Adipocyte (in vitro differentiated cells): ENCODE measurements at places on chromosomes 6 and 20.

GRCh38 chr6:23511817-23512216 lies 614.2 kb upstream of the NRSN1 start:
- DNase-seq: no peak

DNA sequence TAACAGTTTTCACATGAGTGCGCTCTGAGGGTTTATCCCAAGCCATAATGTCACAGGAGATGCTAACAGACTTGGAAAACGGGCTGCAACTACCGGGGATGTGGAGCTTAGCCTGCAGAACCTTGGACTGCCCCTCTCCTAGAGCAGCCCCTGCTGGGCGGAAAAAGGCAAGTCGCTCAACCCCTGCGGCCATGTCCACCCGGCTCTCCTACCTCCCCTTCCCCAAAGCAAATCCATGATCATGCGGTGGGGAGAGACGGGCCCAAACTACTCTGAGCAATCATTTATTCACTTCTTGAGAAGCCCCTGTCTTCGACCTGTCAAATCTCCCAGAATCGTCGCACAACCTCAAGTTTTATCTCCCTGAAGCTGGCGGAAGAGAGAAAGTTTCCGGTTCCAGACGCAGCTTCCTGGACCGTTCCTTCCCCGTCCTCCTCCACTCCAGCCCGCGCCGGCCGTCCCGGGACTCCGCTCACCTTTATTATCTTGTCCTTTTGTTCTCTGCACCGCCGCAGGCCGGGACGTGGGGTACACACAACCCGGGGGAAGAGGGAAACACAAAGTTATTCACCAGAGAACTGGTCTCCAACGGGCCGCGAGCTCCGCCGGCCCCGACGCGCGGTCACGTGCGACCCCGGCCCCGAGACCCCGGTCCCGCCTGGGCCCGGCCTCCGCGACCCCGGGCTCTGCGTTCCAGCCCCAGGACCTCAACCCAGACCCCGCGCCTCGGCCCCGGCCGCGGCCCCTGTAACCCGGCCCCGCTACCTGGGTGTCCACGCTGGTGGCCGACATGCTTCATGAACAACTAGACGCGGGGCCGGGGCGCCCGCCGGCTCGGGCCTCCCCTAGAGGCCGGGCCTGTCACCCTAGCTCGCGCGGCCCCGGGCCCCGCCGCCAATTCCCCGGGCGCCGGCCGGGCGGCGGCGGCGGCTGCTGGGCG lies 560 bp downstream of the YTHDF1 start:
- peak; percentile 77 for DNase-seq

- DNase-seq: peak; percentile 72
Observed at GRCh38 chr6:21731411-21732031, 138.0 kb downstream of the SOX4 start.

DNA sequence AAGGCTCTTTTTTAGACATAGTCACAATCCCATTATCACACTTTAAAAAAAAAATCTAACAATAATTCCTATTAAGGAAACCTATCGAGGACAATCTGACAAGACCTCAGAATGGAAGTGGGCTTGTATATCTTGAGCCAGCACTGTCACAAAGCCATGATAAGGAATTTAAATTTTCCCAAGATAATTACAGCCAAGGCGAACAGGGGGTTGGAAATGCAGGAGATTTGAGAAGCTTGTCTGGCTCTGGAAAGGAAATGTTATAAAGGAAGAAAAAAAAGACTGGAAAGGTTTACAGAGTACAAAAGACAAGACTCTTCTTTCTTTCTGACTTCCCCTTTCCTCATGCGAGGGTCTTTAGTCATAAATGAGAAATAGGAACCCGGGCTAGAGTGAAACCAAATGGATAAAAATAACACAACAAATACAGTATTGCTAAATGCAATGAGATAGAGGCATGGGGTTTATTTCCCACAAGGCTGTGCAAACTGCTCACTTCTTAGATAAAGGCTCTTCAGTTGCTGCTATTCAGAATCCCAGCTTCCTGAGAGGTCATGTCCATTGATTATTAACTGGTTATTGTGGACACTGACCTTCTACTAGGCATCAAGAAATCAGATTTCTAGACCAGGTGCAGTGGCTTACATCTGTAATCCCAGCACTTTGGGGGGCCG lies 13.4 kb upstream of the GHRH start:
- no peak for DNase-seq

- peak; percentile 12 for DNase-seq
Observed at GRCh38 chr6:36067374-36068011, 39.9 kb downstream of the MAPK14 start.

- DNase-seq: peak; percentile 76
Observed at GRCh38 chr6:118705544-118706491, 54.4 kb upstream of the CEP85L start.

- DNase-seq: no peak
Observed at GRCh38 chr6:139446768-139447655, 72.6 kb upstream of the CITED2 start.

GRCh38 chr20:23651117-23651516 lies 13.4 kb upstream of the CST3 start:
- no peak for DNase-seq

DNA sequence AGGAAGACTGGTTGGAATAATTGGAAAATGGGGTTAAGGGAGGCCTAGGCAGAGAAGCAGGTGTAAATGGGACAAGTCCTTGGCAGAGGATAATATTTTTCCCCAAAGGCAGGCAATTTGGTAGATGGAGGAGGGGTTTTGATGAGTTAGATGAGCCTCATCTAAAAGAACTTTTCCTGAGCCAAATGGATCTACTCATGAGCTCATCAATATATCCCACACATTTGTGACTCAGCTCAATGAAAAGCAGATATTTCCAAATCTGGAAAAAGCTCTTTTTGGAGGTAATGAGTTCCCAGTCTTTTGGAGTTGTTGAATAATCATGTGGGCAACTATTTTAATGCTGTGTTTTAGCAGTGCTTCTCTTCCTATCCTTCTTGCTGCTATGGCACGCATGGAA lies 685.5 kb upstream of the CITED2 start:
- DNase-seq: no peak

GRCh38 chr6:56222499-56222898 lies 24.9 kb downstream of the COL21A1 start:
- DNase-seq: peak; percentile 65

- no peak for DNase-seq
Observed at GRCh38 chr6:101832371-101832770, 438.9 kb downstream of the GRIK2 start.

GRCh38 chr20:48238326-48238725 lies 453.0 kb upstream of the SULF2 start:
- DNase-seq: no peak

DNA sequence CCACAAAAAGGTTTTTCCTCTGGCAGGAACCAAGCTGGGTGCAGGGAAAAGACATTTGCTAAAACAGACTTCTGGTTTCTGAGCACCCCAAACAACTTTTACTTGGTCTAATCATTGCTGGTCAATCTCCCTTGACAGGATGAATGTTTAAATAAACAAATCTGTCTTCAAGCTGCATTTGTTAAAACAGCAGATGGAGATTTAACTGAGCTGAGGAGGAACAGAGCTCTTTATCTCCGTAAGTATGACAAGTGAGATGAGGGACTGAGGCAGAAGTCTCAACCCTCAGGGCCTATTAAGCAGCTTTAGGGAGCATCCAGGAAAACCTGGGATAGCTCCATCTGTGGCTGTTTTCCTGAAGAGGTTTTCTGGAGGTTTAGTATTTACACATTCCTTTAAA lies 40.6 kb downstream of the NINL start:
- DNase-seq: no peak

DNA sequence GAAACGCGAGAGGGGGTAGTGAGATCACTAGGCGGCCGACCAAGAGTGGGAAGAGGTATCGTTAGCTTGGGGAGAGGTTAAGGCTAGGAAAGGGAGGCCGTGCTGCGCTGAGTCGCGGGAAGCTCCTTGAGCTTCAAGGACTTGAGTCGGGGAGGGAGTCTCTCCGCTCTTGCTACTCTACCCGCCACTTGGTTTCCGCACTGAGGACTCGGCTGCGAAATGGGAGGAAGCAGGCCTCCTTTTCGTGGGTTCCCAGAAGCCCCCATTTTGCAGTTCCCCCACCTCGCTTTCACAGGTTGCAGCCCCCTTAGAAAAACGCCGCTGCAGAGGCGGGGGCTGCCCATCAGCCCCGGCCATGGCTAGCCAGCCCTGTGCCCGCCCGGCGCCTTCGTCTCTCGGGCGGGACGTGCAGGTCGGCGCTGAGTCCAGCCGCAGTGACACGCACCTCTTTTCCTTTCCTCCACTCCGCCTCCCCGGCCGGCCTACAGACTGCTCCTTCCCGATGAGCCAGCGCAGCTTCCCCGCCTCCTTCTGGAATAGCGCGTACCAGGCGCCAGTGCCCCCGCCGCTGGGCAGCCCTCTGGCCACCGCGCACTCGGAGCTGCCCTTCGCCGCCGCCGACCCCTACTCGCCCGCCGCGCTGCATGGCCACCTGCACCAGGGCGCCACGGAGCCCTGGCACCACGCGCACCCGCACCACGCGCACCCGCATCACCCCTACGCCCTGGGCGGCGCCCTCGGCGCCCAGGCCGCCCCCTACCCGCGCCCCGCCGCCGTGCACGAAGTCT lies 4.9 kb downstream of the VGLL2 start:
- peak; percentile 12 for DNase-seq

GRCh38 chr6:113855500-113856374 lies 1.4 kb upstream of the MARCKS start:
- DNase-seq: peak; percentile 70

GRCh38 chr20:60294632-60295031 lies 336.4 kb downstream of the CDH26 start:
- DNase-seq: no peak

DNA sequence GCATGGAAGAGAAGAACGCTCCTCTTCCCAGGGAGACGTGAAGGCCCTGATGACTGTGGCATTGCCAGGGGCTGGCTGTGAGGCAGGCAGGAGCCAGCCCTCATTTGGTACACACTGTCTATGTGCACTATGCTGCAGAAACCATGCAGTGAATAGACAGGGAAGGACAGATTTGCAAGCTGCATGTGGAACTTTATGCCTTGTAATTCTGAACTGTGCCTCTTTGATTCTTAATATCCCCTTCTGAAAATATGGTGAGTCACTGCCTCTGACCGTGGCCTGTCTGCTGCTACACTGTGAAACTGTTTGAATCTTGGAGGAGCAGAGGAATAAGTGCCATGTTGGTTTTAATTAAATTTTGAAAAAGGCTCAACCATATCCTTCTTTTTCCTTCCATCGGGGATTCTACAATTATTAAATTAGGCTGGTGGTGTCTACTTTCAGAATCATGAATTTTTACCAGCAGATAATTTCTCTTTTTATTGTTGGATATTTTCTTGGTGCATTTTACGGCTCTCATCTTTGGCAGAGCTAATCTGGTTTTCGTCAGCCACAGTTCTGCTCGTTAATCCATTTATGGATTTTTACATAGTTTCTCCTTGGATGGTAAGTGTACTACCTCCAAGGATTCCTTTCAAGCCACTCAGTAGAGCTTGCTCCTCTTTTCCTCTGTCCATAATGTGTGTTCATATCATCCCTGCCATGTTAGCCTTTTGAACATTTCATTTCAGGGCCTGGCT lies 301.0 kb upstream of the SLC35B3 start:
- peak; percentile 35 for DNase-seq

GRCh38 chr20:44008806-44009678 lies 94.4 kb downstream of the TOX2 start:
- DNase-seq: no peak

DNA sequence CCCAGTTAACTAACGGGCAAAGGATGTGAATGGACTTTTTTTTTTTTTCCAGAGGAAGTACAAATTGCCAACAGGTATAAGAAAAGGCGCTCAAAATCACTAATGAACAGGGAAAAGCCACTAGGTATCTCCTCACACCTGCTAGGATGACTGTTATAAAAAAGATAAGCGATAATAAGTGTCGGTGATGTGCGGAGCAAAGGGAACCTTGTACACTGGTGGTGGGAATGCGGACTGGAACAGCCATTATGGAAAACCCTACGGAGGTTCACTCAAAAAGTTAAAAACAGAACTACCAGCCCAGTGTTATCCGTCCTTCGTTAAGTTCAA lies 787 bp upstream of the RAB32 start:
- no peak for DNase-seq

DNA sequence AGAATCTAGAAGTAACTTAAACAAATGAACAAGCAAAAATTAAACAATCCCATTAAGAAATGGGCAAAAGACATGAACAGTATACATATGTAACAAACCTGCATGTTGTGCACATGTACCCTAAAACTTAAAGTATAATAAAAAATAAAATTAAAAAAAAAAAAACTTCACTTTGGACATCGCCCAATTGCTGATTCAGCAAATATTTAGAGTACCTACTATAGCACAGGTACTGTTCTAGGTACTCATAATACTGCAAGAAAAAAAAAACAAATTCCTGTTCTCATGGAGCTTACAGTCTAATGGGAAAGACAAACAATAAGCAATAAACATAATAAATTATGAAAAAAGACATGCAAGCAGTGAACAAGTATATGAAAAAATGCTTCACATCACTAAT lies 501.5 kb upstream of the HS3ST5 start:
- no peak for DNase-seq

- peak; percentile 70 for DNase-seq
Observed at GRCh38 chr6:121748376-121748775, 312.9 kb downstream of the GJA1 start.

- no peak for DNase-seq
Observed at GRCh38 chr20:15415908-15416307, 1078.5 kb upstream of the FLRT3 start.
